ENCODE measurements at places on chromosomes 2 and 18. TPM values are rescaled to one million over a fixed set of nuclear protein-coding genes. Genes with fewer than 3 reads are reported as not detected.

Gene MC4R
- not detected for total RNA-seq

Gene FNDC4
- total RNA-seq, result not detected

Gene SGPP2
- total RNA-seq, result 0.67 TPM

- H3K36me3 ChIP-seq, result peaks cover 32% of the 10 kb centered on the region
- no peak overlapping the region for H3K4me3 ChIP-seq
- no peak for DNase-seq
- H3K4me1 ChIP-seq, result peaks cover 5% of the 10 kb centered on the region
These were observed 41.7 kb downstream of the RAB3GAP1 start for GRCh38 chr2:135093670-135094330.

GRCh38 chr2:207284556-207285472, 119.1 kb upstream of the KLF7 start:
- peaks cover 2% of the 10 kb centered on the region for H3K36me3 ChIP-seq
- no peak overlapping the region for H3K4me3 ChIP-seq
- H3K27me3 ChIP-seq, result no peaks in the 10 kb centered on the region
- peaks cover 33% of the 10 kb centered on the region for H3K4me1 ChIP-seq
- H3K27ac ChIP-seq, result peak overlapping the region; percentile 5

- H3K36me3 ChIP-seq, result peaks cover 91% of the 10 kb centered on the region
- no peak overlapping the region for H3K4me3 ChIP-seq
- no peaks in the 10 kb centered on the region for H3K27me3 ChIP-seq
- DNase-seq, result no peak
These were observed 131.2 kb upstream of the CCDC195 start for GRCh38 chr2:224847381-224847780.

Gene TUBA3E
- not detected for total RNA-seq

DNA sequence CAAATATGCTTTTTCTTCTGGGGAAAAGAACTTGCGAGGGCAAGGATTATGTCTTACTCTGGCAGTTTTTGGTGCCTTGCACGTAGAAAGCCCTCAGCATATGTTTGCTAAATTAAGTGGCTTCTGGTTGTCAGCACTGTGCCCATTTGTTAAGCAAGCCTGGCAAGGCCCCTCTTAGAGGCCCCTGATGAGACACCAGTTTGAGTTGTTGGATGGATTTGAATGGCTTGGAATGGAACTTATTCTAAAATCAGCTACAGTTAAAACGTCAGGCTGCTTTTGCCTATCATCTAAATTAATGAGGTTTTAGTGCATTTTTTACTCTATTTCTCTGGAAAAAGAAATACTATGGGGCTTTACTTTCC, 28.2 kb downstream of the TMEM182 start:
- no peak overlapping the region for H3K27ac ChIP-seq
- no peaks in the 10 kb centered on the region for H3K4me1 ChIP-seq
- no peaks in the 10 kb centered on the region for H3K27me3 ChIP-seq
- no peak for DNase-seq
- H3K4me3 ChIP-seq, result no peak overlapping the region

GRCh38 chr18:59967878-59968277, 68.1 kb downstream of the PMAIP1 start:
- no peak overlapping the region for H3K4me3 ChIP-seq
- DNase-seq, result no peak
- H3K27me3 ChIP-seq, result peaks cover 34% of the 10 kb centered on the region
- H3K4me1 ChIP-seq, result peaks cover 10% of the 10 kb centered on the region
